Epithelial cell of esophagus (primary cell): ENCODE measurements at places on chromosomes 4 and X.

DNA sequence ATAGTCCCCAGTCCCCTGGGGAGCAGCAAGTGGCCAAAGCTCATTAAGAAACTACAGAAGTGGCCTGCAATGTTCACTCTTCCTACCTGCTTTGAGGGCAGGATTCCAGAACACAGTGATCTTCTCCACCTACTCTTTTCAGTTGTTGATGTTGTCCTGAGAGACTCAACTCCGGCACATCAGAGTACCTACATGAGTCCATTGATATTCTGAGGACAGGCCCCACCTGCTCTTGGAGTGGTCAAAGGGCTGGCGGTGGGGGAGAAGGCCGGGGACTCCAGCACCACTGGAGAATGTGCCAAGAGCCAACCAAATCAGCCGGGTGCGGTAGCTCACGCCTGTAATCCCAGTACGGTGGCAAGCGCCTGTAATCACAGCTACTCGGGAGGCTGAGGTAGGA, 29.8 kb upstream of the DDX3X start:
- no peak for DNase-seq

DNA sequence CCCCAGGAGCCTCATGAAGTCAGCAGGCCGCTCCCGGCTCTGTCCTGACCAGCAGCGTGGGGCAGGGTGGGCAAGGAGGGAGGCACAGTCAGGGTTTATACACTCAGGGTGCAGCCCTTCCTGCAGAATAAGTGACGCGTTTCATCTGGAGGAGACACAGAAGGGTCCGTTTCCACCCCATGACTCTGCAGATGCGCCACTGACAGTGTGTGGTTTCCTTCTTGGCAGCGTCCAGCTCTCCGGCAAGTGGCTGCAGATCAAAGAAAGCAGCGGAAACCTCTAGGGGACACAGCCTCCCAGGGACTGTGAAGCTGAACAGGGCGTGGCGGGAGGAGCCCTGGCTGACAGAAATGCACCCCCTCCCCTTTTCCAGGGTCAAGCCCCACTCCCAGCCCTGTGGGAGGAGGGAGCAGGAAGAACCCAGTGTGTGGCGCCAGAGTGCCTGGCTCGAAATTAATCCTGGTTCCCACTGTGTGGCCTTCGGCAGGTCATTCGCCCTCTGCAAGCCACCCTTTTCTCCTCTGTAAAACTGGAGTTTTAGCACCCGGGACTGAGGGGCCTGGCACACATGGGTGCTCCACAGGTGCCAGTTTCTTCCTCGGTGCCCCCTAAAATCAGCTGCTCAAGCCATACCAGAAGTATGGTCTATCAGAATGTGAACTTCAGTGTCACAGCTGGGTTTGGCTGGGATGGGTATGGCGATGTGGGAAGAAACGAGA, 17.3 kb upstream of the TBC1D14 start:
- DNase-seq, result peak; percentile 13

DNA sequence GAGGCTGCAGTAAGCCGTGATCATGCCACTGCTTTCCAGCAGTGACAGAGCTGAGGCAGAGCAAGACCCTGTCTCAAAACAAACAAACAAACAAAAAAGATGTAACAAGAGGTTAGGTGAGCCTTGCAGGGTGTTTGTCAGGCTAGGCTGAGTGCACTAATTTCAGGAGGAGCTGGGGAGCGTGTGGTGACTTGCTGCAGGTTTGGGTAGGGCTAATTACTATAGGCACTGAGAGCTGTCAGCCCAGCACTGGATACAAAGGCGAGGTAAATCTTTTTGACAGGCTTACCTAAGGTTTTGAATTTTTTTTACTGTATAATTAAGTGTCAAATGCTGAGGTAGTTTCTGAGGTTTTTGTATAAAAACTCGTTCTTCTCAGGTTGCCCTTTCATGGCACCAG, 29.8 kb upstream of the SH3D19 start:
- peak; percentile 85 for DNase-seq

DNA sequence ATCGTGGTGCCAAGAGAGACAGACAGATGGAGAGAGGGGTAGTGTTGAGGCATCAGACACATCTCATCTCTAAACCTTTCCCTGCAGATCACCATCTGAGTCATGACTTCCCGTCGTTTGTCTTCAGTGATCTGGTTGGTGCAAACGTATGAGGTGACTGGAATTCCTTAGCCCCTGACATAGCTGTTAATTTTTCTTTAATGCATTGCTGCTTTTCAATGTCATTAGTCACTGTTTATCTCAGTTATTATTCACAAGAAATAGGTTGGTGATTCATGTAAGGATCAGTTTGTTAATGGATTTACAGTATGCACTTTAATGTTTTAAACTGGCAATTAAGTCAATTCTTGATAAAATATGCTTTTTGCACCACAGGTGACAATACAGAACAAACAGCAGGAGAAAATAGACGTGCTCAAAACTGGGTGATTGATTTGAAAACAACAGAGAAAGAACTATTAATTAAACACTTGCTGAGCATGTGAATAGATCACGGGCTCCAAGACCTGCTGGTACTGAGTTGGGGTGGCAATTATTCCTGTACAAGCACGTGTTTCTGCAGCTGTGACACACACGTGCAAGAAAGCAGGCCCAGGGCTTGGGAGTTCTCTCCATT, 1.3 kb upstream of the TMEM154 start:
- peak; percentile 99 for DNase-seq

- no peak for DNase-seq
These were observed 33.9 kb downstream of the AFF2 start for GRCh38 chrX:148534291-148534690.

DNA sequence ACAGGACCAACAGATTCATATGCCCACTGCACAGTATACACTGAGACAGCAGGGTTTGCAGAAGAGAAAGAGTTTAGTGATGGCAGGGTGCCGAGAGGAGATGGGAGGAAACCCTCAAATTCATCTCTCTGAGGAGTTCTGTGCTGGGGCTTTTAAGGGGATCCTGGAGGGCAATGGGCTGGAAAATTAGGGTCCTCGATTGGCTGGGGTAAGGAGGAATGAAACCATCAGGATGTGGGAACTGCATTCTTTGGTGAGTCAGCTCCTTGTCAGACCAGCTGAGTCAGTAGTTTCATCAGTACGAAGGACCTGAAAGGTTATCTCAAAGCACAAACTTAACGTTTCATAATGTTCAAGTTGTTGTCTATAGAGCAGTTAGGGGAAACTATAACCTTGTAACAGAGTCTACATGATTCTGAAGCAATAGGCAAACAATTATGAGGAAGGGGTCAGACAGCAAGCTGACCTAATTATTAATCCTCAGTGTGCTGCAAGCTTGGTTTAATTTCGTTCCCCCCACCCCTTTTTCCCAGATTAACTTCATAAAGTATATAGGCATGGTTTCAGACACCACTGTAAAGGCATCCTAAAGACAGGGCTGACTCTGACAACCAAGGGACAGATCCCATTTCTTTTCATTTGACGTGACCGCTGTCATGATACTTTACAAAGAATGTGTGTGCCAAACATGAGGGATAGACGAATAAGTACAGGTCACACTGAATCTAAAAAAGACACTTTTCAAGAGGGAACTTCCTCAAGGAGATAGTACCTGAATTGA, 1.5 kb upstream of the MSMO1 start:
- DNase-seq, result peak; percentile 90

DNA sequence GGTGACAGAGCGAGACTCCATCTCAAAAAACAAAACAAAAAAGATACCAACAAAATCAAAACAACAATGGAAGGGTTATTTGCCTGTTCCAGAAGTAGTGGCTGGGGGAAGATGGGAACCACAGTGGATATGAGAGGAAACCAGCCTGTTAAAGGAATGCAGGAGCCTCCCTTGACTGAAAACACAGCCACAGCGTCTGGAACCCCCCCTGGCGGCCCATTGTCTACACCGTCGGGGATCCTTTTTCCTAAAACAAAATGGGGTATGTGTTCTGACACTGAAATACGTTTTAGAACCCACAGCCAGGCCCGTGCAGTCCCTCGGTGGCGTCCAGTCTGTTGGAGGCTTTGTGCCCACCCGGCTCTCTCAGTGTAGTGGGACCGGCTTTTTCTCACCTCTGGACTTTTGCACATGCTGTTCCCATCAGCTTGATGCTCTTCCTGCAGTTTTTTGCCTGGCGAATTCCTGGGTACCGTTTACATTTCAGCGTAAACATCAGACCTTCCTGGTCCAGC, 19.6 kb downstream of the PIGG start:
- DNase-seq, result no peak

DNA sequence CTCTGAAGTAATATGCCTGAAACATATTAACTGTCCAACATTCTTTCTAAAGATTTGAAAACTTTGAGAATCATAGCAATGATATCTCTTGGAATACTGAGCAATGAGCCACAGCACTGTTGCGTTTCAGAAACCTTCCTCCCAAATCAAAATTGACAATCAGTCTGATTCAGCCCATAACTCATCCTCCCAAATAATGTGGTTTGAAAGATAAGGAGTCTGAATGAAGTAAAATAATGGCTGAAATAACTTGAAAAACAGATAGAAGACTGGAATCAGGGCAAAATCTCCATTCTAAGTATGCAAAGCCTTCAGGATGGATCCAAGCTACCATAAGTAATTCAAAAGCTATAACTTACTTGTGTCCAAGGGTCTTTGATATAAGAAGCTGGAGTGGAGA, 98.6 kb upstream of the PLS3 start:
- no peak for DNase-seq

DNA sequence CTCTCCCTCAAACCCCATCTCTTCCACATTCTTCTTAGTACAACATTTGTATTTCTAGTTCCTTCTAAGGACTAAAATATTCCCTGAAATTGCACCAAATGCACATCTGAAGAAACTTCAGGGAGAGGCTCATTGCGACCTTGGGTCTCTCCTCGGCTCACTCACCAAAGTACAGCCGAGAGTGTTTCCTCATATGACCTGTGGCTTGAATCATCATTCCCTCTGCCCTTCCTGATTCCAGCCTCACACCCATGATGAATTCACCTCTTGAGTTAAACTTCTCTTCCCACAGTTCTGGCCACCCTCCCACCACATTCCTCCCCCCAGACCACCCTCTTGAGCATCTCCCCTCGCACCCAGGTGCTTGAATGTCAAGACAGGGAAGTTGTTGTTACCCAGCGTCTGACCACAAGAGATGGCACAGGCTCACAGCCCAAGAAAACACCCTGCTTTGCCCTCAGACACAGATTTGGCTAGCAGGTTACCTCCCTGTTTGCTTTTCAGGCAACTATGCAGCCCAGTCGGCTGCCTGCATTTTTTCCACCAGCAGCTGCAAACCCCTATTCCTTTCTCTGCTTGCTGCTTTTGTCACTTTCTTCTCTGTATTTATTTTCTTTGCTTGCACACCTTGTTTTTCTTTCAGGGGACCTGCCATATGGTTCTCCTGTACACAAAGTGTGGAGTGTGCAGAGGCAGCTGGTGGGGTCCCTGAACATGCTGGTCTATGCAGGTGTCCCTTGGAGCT, 214.8 kb downstream of the SPATA18 start:
- DNase-seq, result peak; percentile 49

- peak; percentile 15 for DNase-seq
These were observed 33.6 kb upstream of the TAPT1 start for GRCh38 chr4:16259889-16260246.

- DNase-seq, result no peak
These were observed 48.6 kb downstream of the BCOR start for GRCh38 chrX:40049084-40049641.

- no peak for DNase-seq
These were observed 56.1 kb upstream of the BRS3 start for GRCh38 chrX:136431625-136432024.

GRCh38 chr4:185204238-185204910, 574 bp upstream of the CFAP97 start:
- DNase-seq, result peak; percentile 41

GRCh38 chr4:9870165-9870790, 88.8 kb downstream of the DRD5 start:
- no peak for DNase-seq

DNA sequence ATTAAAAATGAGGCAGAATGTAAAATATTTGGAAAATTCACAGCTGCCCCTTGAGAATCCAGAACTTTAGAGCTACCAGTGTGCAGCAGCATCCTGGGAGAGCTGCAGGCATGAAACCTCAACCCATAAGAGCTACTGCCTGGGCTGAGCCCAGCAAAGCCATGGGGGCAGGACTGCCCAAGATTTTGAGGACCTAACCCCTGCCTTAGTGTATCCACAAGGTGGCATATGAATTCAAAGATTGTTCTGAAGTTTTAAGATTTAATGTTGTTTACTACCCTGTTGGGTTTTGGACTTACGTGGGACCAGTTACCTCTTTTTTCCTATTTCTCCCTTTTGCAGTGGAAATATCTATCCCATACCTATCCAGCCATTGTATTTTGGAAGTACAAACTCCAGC, 26.4 kb downstream of the CASP6 start:
- DNase-seq, result no peak

GRCh38 chr4:8702020-8702495, 109.5 kb downstream of the CPZ start:
- DNase-seq, result no peak

GRCh38 chr4:165288639-165289422, 38.6 kb upstream of the MSMO1 start:
- peak; percentile 65 for DNase-seq

DNA sequence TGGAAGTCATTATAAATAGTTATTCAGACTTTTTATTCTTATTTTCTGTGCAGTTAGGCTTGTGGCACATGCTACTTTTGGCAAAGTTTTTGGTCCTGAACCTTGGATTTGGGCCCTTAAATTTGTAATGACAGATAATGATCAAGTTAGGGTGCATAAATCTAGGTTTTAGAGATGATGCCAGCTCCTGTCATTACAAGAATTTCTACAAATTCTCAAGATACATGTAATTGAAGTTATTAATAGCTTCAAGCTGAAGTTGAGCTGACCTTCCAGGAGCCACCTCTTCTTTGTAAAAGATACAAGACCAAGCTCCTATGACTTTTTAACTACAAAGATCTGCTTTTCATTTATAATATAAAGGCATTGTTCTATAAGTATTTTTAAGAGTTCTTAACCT, 255.6 kb upstream of the UGT8 start:
- DNase-seq, result no peak

- DNase-seq, result peak; percentile 79
These were observed 71.6 kb upstream of the MAB21L2 start for GRCh38 chr4:150510176-150510865.

DNA sequence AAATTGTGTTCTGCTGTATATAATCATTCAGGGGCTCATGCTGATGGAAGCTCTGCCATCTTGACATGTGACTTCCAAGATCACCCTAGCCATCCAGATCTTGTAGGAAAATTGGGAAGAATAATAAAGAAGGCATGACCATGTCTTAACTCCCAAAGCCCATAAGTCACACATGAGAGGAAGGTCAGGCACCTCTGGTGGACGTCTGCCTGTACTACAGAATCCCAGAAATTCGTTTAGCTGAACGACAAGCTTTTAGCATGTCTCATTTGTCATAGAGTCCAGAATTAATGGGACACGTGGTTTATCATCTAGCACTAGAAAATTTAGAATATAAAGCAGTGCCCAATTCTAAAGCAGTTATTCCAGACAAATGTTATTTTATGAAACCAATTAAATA, 212.7 kb downstream of the CENPC start:
- peak; percentile 23 for DNase-seq

DNA sequence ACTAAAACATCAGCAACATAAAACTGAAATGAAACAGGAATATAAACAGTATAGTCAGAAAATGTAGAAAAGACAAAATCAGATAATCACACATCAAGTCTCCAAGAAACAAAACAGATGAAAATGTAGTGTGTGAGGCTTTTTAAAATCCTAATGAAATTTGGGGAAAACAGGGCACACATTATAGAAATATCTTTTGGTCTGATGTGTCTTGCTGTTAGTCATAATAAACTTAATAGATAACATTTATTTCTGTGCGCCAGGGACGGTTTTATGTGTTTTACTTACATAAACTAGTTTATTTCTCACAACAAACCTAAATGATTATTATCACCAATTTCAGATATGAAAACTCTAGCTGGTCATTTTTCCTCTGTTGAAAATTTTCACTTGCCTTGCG, 293.9 kb upstream of the GATB start:
- no peak for DNase-seq
